ENCODE measurements at places on chromosomes 7 and 10.

GRCh38 chr7:116235380-116235779 is 25.0 kb downstream of the TES start:
- no peak for DNase-seq

DNA sequence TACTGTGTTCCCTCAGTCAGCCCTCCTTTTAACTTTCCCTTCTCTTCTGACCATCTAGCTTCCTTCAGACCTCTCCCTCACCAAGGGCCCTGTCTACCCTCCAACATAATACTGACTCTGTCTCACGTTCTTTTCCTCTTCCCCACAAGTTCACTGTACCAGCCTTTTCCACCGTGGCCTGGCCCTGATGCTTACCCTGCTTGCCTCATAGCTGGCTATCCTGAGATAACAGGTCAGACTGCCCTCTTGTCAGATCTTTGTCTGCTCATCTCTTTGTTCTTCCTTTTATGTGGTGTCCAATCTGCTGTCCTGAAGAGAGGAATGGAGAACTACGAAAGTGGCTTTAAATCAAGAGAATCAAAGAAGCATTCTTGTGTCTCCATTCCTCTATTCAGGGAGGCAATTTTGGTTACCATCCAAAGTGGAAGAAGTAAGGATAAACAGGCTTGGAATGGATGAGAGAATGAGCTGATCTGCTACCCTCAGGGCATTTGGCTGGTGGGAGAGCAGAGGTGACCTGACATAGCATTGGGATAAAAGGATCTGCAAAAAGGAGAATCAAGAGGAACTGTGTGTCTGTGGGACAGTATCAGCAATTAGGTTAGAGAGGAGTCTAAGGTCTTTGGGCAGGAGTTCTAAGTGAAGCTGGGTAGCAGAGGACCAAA is 8.1 kb downstream of the BTAF1 start:
- no peak for DNase-seq

GRCh38 chr10:76358743-76359395 is 927.4 kb downstream of the LRMDA start:
- DNase-seq: no peak

- no peak for DNase-seq
These were observed 200.9 kb upstream of the AOAH start for GRCh38 chr7:36925207-36925606.

DNA sequence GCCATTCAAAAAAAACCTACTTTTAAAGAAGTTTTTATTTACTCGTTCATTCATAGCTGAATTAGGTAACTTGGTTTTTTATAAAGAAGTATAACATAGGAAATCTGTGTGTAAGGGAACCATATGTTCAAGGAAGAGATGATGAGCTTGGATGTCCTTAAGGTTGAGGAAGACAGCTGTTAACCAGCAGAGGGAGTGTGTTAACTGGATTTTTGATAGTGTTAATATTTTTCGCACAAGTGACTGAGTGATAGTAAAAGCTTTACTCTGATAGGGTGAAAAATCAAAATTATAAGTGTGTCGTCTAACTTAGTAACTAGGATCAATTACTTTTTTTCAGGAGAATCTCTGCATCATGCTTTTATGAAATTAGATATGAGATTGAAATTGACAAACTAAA is 134.7 kb downstream of the ARL5B start:
- DNase-seq: no peak

DNA sequence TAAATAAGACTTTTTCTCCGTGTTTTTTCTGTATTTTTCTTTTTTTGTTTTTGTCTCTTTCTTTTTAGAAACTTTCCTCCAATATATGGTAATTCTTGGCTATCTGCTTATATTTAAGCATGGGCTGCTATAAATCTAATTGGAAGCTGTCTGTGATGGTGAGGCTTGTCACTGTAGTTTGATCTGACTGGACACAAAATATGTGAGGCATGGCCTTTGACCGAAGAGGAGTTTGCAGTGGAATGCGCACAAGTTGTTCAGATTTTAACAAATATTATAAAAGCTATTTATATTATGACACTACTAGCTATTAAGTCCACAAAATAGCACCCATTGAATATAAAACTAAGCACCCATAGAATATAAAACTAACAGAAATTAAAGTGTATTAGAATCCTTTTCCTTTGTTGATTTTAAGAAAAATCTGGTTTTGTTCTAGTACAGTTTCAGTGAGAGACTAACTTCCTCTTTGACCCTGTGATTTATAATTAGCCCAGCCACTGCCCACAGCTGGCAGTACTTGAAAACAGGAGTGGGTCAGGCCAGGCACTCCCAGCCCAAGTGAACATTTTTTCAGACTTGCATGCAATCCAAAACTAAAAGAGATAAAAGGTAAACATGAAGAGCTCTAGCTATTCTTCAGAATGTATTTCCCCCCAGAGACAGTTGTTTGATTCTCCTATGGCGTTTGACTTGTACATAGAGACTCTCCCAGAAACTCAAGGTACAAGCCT is 69.9 kb upstream of the FGL2 start:
- DNase-seq: no peak

DNA sequence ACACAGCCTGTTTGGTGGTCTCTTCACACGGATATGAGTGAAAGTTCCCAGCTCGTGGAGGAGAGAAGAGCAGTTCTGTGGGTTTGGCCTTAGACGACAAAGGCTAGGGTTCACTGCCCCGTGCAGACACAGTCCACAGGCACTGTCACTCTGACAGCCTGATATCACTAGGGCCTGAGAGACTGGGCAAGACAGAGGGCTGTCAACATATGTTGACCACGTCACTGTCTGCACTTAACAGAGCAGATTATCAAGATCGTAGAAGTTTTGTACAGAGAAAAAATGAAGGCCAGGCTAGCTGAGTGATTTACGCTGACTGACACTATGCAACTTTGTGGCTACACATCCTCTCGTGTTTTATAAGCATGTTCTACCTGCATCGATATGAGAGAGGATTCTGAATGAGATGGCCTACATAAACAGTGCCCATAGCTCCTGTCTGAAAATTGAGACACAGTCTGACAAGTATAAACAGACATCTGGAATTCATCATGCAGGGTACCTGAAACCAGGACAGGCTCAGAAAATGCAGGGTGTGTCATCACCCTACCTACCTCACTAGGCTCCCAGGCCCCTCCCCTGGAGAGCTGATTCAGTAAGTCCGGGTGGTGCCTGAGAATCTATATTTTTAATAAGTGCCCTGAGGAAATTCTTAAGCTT is 120.0 kb downstream of the SGMS1 start:
- DNase-seq: no peak

Measured in stimulated activated CD8-positive, alpha-beta memory T cell treated with anti-CD3 and anti-CD28 coated beads, Interleukin-4, amount 100 ng/mL, for 1 hour (primary cell).